ENCODE measurements at places on chromosomes 3 and 15.

- DNase-seq, result no peak
Observed at GRCh38 chr3:44041726-44042125, 200.0 kb upstream of the TOPAZ1 start.

DNA sequence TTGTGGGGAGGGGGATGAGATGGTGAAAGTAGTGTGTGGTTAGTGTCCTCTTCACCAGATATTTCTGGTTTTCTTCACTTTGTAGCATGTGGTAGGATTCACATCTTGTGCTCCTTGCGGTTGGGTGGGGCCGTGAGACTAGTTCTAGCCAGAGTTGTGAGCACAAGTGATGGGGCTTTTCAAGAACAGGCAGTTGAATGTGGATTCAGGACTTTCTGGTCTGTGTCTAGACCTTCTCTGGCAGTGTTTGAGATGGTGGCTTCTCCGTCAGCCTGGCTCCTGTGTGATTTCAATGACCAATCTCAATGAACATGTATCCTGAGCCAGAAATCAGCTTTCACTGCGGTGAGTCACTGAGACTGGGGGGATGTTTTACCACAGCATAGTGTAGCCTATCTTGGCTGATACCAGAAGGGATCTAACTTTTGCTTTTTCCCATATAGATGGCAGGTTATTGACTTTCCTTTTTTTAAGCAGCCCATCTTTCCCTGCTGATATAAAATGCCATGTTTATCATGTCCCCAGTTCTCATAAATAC is 82.6 kb downstream of the RPLP1 start:
- no peak for DNase-seq

DNA sequence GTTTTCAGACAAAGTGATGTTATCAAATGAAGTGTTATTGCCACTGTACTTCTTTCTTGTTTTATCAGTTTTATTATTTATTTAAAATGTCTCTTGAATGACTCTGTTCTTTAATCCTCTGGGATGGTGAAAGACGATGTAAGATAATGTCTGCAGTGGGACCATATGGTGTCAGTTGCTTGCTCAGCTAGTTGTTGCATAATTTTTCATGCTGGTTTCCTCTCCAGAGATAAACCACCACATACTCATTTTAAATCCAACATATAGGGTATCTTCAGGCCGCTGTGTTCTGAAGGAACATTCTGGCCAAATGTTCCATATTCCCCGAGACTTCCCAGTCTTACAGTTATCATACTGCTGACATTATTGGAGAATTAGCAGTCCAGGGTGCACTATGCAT is 75.9 kb downstream of the GABRG3 start:
- DNase-seq, result no peak

- no peak for DNase-seq
Observed at GRCh38 chr3:155312781-155313180, 19.3 kb upstream of the STRIT1 start.

DNA sequence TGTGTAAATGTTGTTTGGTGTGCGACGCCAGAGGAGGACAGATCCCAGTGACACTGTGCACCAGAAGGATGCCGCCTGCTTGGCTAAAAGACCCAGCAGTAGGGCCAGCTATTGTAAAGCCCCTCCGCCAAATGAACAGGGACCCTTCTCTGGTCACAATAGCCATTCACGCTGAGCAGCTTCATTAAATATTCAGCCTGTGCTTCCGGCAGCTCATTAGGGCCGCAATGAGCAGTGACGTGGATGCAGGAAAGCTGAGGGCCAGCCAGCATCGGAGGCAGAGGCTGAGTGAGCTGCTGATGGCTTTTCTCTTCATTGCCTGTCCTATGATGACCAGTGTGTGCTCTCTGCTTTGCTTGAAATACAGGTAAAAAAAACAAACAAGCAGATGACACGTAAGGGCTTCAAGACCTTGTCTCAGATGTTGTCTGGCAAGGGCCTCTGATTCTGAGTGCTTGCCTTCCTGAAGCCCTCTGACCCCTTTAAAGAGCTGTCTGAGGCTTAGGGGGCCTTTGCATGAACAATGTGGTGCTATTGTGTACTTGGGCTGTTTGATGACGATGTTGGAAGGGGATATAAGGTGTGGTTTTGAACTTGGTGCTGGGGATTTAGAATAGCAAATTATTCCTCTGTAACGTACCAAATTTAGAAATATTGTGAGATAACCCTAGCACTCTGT is 130.4 kb downstream of the FEZF2 start:
- no peak for DNase-seq

DNA sequence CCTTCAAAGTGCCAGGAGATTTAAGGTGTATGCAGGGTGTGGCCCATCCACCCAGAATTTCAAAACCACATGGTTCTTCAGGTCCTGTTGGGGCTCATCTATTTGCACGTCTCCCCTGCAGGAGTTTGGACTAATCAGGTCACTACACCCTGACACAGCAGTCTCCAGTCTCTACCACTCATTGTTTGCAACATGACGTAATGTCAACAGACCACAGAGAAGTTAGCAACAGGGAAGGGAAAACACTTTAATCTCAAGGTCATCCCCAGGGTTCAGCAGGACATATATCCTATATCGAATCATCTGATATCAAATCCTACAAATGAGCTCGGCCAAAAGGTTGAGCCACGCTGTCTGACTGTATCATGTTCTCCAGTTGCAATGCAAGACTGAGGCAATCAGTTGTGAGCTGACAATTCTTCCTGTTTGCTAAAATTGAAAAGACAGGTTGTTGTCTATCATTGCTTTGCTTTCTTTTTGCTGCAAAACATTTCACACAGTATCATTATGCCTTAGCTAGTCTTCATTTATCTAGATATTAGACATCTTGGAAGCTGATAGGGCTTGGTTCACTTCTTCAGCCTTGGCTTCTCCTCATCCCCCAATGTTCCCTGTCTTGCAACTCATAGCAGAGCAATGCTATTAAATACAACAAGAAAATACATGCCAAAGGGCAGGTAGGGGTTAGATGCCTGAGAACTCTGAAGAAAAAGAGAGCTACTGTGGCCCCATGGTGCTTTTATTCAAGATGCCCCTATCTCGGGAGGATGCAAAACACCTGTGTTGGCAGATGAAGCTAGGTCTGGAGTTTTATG is 13.4 kb upstream of the LEKR1 start:
- DNase-seq, result no peak

GRCh38 chr3:38970851-38971638 is 80.7 kb downstream of the SCN11A start:
- DNase-seq, result no peak

GRCh38 chr15:43276563-43277200 is 10.0 kb upstream of the TGM5 start:
- DNase-seq, result no peak

DNA sequence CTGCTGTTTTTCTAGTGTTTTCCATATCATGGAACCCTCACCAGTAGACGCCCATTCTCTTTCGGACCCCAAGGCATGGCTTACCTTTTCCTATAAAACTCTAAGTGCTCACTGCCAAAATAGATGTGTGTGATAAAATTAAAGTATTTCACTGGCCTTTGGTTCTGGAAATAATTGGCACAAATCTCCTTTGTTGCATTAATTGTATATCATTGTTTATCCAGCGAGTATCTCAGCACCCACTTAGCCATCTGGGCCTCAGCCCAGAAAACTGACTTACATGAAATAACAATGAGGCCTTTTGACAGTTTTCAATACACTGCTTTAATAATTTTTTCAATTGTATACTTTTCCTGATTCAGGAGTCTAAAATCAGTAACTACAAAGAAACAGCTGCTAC is 105.1 kb downstream of the MECOM start:
- DNase-seq, result no peak

GRCh38 chr3:39189959-39190269 is 2.5 kb downstream of the XIRP1 start:
- peak; percentile 45 for DNase-seq

DNA sequence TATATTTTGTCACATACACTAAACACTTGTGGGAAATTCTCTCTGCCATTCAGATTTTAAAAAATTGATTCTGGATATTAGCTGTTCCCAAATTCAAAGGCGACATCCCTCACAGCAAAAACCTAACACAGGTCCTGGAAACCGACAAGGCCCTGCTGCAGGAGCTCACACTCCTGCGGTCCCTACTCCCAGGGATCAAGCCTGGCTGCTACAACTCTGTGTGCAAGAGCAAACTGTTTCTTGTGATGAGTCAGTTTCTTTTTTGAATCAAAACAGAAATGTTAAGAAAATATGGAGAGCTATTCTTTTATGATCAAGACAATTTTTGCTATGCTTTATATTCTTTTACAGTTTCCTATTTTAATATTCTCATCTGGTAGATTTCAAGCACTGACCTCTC is 51.0 kb upstream of the TJP1 start:
- no peak for DNase-seq

DNA sequence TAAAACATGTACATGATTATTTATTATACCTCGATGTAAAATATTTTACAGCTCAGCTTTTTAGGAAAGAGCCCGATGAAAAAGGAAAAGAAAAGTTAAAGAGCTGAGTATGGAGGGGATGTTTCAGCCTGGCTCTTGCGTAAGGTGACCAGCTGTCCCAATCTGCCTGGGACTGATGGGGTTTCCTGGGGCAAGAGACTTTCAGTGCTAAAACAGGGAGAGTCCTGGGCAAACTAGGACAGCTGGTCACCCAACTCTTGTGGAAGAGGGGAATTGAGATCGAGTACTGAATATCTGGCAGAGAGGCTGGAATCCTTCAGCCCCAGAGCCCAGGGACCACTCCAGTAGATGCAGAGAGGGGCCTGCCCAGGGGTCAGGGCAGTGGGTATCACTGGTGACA is 21.0 kb downstream of the DUOX2 start:
- no peak for DNase-seq

DNA sequence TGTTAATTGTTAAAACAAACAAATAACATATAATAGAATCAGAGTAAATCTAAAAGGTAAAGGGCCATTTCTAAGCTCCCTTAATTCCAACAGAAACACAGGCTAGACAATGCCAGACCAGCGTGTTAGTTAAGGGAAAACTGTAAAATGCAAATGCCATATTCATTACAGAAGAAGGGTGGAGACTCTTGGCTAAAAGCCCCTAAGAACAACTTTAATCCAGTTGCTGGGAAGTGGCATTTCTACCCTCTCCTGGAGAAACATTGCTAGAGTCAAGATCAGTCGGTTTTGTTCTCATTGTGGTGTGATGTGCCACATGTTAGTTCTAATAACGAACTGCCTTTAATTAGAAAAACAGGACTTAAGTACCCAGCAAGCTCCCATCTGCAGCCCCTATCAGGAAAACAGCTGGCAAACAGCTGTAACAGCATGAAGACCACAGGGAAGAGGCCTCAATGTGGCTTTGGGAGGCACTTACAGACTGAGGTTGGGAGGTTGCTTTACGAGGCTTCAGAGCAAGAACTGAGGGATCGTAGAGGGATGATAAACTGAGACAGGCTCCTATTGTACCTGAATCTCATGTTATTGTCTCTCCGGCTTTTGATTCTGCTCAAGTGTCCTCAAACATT is 1134.8 kb downstream of the ROBO1 start:
- DNase-seq, result no peak

- peak; percentile 39 for DNase-seq
Observed at GRCh38 chr3:119395923-119396358, 67.5 kb downstream of the TMEM39A start.
